ENCODE measurements at places on chromosomes 2 and 18.

DNA sequence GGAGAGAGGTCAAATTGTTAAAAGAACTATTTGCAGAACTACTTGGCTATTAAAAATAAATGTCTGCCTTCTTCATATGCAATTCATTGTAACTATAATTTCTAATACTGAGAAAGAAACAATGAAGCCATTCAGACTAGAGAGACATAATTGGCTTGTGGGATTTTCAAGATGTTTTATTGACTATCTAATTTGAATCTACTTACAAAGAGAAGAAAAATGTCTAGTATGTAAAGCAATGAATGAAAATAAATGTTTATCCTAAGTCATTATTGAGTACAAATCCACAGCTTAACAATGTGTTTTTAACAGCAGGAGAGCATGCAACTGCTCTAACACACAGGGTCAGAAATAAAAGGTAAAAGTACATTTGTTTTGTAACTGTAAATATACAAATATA is 19.2 kb downstream of the RMP24 start:
- no peak for DNase-seq

- DNase-seq: no peak
Measured at GRCh38 chr2:24466871-24467870, 23.9 kb upstream of the NCOA1 start.

- no peak for DNase-seq
Measured at GRCh38 chr18:14945984-14946383, 198.0 kb downstream of the ANKRD30B start.

DNA sequence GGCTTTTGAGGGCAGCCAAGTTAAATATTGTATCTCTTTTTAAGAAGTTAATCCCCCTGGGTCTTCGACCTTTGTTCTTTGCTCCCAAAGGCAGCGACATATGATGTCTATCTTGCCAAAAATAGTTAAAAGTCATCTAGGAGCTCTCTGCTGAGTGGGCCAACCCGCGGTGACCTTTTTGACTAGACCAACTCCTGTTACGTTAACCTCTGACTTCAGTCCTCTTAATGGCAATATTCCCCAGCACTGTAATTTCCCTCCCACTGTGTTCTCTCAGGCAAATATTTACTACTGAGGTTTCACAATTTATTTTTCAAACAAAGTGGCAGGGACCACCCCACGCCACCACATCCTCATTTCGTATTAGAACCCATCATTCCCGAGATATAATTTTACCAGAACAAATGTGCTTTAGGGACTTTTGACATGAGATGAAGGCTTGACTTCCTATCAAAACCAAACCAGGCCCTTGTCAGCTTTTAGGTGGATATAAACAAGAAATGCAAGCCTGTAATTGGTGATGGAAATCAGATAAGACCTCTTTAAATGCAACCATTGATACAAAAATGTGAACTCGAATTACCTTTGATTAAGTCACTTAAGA is 764.7 kb downstream of the SATB2 start:
- no peak for DNase-seq

- DNase-seq: no peak
Measured at GRCh38 chr2:20401489-20401835, 45.4 kb upstream of the RHOB start.

DNA sequence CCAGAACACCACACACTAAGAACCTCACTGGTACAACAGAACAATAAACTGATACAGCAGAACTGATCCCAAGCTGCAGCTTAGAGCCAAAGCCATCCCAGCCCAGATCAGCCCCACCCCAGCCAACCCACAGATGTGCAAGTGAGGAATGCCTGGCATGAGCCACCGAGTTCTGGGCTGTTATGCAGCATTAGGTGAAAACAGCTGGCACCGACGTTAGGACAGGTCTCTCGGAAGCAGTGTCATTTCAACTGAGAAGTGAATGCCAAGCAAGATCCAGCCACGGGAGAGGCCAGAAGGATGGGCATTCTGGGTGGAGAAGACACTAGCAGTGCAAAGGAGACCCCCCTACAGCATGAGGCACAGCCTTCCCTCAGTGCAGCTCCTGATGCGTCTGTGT is 38.9 kb downstream of the ADCY3 start:
- DNase-seq: no peak

- no peak for DNase-seq
Measured at GRCh38 chr2:102184568-102184967, 2.3 kb upstream of the IL1RL2 start.

GRCh38 chr2:102499558-102499957 is 26.5 kb downstream of the SLC9A4 start:
- DNase-seq: no peak

- DNase-seq: no peak
Measured at GRCh38 chr2:12700989-12701388, 15.7 kb upstream of the TRIB2 start.

DNA sequence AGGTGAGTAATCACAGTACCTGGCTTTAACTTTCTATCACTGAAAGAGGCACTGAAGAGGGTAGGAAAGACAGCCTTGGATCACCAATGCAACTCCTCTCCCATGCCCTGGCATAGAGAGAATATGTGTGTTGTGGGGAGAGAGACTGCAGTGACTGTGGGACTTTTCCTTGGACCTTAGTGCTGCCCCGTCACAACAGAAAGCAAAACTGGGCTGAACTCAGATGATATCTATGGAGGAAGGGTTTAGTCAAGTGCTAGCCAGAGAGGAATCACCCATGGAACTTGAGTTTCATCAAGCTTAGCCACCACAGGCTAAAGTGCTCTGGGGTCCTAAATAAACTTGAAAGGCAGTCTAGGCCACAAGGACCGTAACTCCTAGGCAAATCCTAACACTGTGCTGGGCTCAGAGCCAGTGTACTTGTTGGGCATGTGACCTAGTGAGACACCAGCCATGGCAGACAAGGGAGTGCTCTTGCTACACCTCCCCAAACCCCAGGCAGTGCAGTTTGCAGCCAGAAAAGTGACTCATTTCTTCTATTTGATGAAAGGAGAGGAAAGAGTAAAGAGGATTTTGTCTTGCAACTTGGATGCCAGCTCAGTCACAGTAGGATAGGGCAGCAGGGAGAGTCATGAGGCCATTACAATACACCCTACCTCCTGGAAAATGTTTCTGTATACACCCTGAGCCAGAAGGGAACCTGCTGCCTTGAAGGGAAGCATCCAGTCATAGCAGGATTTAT is 105.8 kb upstream of the SPOPL start:
- no peak for DNase-seq

DNA sequence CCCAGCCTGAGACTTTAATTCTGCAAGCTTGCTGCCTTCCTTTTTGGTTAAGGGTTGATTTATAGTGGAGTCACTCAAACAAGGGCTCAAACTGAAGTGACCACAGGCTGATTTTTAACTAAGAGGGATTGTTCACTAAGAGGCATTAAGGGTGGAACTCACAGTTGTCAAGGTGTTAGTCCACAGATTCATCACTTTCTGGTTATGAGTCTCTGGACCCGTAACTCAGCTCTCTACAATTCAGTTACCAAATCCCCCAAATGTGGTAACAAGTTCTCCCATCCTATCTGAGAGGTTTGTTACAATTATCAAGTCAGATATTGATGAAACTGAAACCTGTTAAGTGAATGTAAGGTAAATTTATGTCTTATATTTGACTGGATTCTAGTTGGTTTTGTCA is 185.9 kb upstream of the KLHL14 start:
- no peak for DNase-seq

GRCh38 chr2:146748046-146748445 is 1096.8 kb upstream of the ACVR2A start:
- no peak for DNase-seq

DNA sequence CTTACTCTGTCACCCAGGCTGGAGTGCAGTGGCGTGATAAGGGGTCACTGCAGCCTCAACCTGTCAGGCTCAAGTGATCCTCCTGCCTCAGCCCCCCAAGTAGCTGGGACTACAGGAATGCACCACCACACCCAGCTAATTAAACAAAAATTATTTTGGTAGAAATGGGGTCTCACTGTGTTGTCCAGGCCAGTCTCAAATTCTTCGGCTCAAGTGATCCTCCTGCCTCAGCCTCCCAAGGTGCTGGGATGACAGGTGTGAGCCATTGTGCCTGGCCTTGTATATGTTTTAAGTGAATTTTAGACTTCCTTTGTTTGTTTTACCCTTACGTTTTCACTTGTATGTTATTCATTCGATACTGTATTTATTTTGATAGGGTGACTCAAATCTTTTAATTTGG is 34.7 kb upstream of the ITSN2 start:
- DNase-seq: no peak

GRCh38 chr2:62236499-62236898 is 40.6 kb downstream of the B3GNT2 start:
- no peak for DNase-seq

DNA sequence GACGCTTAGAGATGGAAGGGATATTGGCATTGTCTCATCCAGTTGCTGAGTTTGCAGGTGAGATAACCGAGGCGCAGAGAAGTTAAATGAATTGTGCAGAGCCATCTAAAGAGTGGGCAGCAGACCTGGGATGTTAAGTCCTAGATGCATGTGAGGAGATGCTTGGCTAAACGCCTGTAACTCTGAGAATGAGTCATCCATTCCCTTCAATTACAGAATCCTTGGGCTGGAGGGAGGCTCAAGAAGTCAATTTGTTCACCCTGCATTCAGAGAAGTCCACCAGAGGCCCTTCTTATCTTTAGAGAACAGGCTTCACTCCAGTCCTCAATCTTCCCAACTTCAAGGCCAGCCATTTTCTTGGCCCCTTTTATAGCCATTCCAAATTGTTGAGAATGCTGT is 1.6 kb downstream of the EHD3 start:
- DNase-seq: no peak

GRCh38 chr2:218988650-218989049 is 3.7 kb upstream of the FEV start:
- no peak for DNase-seq

- DNase-seq: no peak
Measured at GRCh38 chr2:189505492-189505891, 64.2 kb downstream of the WDR75 start.

DNA sequence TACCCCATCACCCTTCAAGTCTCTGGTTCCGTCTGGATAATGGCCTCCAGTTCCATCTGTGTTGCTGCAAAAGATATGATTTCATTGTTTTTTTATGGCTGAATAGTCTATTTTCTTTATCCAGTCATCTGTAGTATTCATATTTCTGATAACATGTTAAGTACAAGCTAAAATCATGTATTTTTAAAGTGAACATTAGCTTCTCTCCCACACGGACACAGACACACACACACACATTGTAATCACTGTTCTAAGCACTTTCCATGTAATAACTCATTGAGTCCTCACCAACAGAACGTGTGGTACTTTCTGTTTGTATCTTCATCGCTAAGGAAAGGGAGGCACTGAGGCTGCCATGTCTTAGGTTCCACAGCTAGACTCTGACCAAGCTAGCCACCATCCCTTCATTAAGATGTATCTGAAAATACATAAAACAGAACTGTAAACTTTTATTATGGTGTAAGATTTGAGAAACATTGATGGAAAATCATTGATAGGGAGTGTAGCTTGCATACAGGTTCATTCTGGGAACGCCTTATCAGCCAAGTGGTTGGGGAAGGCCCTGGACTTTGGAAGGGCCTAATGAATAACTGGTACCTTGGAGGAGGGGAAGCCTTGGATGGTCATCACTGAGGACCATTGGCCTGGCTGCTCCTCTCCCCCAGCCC is 8.1 kb downstream of the NCK2 start:
- no peak for DNase-seq

- DNase-seq: no peak
Measured at GRCh38 chr2:32250290-32250689, 14.4 kb downstream of the NLRC4 start.

GRCh38 chr2:233058717-233059546 is 1.2 kb upstream of the INPP5D start:
- DNase-seq: no peak

DNA sequence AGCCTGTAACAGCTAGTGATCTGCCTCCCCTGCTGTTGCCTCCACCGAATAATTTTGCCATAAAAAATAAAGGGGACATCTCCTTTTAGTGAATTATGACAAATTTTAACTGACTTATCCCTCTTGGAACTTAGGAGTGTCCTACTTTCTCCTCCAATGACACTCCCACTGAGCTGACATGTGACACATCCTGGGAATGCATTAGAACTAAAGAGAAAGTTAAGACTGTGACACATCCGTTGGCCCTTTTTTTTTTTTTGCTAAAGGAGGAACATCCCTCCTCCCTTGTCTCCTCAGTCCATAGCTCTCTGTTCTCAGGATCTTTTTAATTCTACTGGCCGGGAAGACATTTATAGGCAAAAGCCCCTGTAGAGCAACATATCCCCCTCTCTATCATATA is 268.2 kb downstream of the NRXN1 start:
- no peak for DNase-seq

- no peak for DNase-seq
Measured at GRCh38 chr18:23257686-23258565, 122.6 kb downstream of the CABLES1 start.

DNA sequence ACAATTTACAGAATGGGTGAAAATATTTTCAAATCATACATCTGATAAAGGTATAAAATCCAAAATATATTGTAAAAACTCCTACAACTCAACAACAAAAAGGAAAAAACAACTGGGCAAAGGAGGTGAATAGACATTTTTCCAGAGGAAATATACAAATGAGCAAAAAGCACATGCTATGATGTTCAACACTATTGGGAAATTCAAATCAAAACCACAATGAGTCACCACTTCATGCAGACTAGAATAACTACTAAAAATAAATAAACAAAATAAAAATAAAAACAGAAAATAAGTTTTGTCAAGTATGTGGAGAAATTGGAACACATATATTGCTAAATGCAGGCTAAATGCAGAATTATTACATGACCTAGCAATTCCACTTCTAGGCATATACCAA is 120.9 kb downstream of the FSIP2 start:
- DNase-seq: no peak

DNA sequence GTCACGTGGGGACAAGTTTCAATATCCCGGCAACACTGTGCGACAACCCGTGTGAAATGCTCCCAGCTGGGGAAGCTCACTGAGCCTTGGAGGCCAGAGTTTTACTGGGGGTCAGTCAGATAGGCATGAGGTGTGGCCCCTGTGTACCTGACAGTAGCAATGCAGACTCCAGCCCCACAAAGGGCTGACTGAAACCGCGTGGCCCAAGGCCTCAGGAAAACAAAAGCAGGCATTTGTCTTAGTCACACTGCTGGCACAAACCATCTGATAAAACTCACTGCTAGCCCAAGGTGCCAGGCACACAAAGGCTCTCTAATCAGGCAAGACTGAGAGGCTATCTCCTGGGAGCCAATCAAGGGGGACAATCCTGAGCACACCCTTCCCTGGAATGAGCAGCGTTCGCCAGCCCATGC is 786.6 kb upstream of the RAB6C start:
- DNase-seq: no peak

- no peak for DNase-seq
Measured at GRCh38 chr2:203997481-203997880, 60.9 kb downstream of the ICOS start.

- DNase-seq: peak; percentile 38
Measured at GRCh38 chr18:62526098-62527025, 3.5 kb downstream of the ZCCHC2 start.

DNA sequence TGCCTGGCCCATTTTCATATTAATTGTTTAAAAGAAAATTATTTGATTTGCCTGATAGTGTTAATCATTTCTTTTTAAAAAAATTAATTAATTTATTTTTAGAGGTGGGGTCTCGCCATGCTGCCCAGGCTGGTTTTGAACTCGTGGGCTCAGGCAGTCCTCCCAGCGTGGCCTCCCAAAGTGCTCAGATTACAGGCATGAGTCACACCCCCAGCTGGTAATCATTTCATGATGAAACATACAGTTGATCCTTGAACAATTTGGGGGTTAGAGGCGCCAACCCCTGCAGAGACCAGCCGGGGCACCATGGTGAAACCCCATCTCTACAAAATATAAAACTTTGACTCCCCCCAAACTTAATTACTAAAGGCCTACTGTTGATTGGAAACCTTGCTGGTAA is 7.9 kb downstream of the GPN1 start:
- DNase-seq: no peak

GRCh38 chr18:66558773-66559172 is 45.1 kb downstream of the CDH19 start:
- no peak for DNase-seq
